ENCODE measurements at places on chromosomes 2 and 18. TPM values are rescaled to one million over a fixed set of nuclear protein-coding genes. Genes with fewer than 3 reads are reported as not detected.

DNA sequence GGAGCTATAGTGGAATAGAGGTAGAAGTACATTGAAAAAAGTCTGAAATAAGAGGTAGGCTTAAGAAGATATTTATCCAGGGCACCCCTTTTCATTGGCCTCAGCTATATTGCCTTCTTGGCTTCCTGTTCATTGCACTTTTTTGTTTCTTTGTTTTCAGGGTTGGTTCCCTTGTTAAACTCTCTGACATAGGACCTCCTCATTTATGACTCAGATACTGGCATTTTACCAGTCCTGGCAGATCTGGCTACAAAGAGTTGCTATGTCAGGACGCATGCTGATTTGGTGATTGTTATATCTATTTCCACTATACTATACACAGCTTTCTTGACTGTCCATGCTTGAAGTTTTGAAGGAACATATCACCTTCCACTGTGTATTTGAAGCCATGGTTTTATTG is 60.0 kb downstream of the GCA start:
- no peak for DNase-seq

- DNase-seq, result peak; percentile 1
Observed at GRCh38 chr2:181586569-181587081, 70.3 kb downstream of the CERKL start.

DNA sequence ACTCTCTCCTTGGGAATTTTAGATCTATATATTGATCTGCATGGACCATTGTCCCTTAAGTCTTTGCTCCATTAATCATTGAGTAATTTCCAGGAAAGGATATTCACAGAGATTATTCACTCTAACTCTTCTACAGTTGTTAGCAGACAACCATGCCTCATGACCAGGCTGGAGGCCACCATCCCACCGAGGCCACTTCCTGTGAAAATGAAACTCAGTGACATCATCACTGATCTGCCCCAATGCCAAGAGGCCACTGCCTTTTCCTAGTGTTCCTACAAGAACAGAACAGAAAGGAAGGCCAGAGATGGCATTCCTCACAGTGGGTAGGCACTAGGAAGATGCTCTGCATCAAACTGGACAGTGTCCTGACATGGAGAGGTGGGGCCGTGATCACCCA is 161.3 kb downstream of the DTNA start:
- no peak for DNase-seq

DNA sequence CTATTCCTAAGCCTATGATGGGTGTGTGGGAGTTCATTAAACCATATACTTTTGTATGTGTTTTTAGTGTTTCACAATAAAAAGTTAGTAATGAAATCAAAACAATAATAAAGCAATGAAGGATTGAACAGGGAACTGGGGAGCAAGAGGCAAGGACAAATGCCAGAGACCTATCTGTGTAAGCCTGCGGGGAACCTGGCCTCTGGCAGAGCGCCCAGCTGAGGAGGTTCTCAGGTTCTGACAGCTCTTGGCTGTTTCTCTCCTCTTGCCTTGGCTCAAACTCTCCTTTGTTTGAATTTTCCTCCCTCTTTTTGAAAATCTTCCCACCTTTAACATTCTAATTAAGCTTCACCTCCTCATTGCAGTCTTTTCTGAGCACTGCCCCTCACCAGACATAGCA is 200.0 kb upstream of the NCKAP5 start:
- DNase-seq, result no peak

GRCh38 chr2:5696945-5697521 is 4.8 kb downstream of the SOX11 start:
- DNase-seq, result no peak

CPO gene
- total RNA-seq, result not detected
